Fibroblast of mammary gland (primary cell): ENCODE measurements at places on chromosomes 16 and 17.
A peak's percentile ranks its signal among the peaks of the same experiment; 100 is the strongest.

- peak; percentile 50 for DNase-seq
Measured at GRCh38 chr16:6643080-6643686, 689.5 kb upstream of the RBFOX1 start.

DNA sequence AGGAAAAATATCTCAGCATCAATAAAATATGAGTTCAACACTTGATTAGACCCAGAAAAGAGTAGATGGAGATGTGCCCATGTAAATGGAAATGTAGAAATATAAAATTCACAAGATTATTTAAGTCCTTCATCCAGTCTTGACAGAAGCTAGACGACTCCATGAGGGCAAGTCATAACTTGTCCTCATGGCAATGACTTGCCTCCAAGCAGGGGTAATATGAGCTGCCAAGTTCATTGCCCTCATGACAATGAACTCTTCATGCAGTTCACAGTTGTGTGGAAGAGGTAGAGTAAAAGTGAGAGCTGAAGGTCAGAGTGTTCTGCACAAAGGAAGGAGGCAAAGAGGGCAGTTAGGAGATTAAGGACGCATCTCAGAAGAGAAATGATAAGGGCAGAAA lies 22.3 kb downstream of the CDH11 start:
- no peak for DNase-seq

DNA sequence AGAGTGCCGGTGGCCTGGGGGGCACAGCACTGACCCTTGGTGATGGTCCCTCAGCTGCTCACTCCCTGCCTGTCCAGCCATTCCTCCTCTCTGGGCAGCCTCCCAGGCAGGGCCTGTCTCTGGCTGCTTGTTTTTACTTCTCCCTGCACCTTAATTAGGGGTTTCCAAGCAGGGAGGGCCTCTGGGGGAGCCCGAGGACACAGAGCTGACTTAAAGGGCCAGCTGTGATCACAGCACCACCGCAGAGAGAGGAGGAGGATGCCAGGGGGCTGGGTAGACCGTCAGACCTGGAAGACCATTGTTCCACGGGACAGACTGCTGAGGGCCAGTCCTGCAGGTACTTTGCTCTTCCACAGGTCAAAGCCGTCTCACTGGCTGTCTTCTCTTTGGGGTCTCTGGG lies 1.2 kb upstream of the DPH1 start:
- DNase-seq, result no peak

GRCh38 chr16:1068451-1068850 lies 4.1 kb upstream of the SSTR5 start:
- DNase-seq, result no peak

DNA sequence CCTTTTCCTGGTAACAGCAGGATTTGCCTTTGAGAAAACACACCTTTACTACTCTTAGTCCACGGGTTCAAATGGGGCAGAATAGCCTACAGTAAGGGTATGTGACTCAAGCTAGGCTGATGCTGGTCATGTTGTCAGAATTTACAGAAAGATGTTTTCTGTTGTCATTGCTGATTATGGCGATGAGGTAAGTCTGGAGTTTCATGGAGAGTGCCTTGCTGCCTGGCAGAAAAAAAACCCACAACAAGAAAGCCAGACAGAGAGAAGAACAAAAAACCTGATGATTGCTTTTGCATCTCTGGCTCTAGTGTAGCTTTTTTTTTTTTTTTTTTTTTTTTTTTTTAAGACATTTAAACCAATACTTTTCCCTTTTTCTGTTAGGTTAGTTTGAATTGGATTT lies 47.9 kb downstream of the SLC6A4 start:
- no peak for DNase-seq

DNA sequence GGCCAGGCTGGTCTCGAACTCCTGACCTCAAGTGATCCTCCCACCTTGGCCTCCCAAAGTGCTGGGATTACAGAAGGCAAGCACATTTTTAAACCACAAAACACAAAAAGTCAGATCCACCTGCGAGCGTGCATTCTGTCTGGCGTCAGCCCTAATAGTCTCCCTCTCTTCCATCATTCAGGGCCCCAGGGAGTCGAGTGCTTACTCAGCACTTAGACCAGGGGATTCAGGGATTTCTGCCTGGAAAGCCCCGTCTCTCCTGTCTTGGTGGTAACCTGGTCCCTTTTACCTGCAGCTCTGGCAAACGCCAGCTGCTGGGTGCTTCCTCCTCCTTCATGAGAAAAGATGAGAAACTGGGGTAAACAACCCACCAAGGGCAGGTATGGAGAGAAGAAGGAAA lies 443.1 kb downstream of the SOX9 start:
- no peak for DNase-seq

GRCh38 chr17:81037026-81037797 lies 2.3 kb downstream of the BAIAP2 start:
- no peak for DNase-seq

DNA sequence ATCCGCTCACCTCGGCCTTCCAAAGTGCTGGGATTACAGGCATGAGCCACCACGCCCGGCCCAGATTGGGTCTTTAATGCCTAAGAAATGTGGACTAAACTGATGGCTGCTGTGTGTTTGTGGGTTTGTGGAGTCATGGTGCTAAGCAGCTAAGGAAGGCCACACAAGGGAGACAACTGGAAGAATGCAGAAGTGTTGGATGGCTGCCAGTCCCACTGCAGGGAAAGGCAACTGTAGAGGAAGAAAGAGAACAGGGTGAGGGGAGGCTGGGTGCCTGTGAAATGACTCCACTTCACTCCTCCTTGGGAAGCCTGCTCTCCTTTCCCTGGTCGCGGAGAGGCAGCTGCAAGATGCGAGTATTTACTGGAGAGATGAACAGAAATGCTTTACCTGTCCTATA lies 23.5 kb upstream of the SIAH1 start:
- peak; percentile 57 for DNase-seq

- DNase-seq, result peak; percentile 46
Measured at GRCh38 chr16:64364894-64365293, 757.0 kb downstream of the CDH11 start.

DNA sequence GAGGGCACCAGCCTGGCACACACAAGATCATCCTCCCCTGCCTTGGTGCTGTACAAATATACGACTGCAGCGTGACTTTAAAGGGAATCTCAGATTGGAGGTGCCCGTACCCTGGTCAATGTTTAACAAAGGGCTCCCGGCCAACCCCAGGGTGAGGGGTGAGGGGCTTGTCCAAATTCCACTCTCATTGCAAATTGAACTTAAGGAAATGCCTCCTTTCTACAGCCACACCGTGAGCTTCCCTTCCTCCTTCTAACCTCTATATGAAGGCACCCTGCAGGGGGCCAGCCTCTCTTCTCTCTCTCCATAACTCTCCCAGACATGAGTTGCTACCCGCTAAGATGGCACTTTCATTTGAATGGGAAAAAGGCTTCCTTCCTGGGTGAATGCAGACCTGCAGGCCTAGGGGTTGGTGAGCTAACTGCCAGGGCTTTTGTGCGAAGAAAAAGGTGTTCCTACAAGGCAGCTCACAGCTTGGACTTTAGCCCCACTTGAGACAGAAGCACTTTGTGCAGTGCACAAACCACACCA lies 76.6 kb downstream of the IRF8 start:
- DNase-seq, result no peak

- DNase-seq, result no peak
Measured at GRCh38 chr17:42891539-42892152, 9.0 kb upstream of the G6PC1 start.

- DNase-seq, result no peak
Measured at GRCh38 chr17:1431631-1432104, 24.4 kb downstream of the CRK start.

DNA sequence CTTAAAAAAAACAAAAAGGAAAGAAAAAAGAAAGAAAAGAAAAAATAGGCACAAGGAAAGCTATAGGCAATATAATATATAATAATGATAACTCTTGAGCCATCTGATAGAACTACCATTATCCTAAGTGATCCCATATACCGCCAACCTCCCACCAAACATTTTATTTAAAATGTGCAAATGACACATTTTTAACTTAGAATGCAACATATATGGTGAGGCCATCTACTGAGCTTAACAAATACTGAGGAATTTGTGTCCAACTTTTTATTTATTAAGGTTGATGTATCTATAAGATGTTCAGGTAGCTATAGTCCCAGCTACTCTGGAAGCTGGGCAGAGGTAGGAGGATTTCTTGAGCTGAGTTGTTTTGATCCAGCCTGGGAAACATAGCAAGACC lies 14.4 kb upstream of the APPBP2 start:
- no peak for DNase-seq

- DNase-seq, result no peak
Measured at GRCh38 chr16:72015124-72015523, 6.6 kb downstream of the DHODH start.

- DNase-seq, result no peak
Measured at GRCh38 chr17:81952792-81953228, 5.8 kb upstream of the MYADML2 start.

- DNase-seq, result no peak
Measured at GRCh38 chr16:16071631-16072244, 122.3 kb downstream of the ABCC1 start.

DNA sequence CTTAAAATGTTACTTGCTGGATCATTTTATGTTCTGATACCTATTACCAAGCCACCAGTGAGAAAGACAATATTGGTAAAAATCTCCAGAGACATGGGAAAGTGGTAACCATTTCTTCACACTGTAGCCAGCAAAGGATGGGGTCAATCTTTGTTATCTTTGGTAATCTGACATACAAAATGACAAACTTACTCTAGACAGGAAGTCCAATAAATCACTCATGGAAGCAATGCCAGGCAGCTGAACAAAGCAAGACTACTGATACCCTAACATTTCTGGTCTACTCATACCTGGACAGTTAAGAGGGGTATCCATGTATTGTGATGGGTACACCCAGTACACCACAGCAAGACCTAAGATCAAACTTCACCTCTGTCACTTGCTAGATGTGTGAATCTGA lies 19.0 kb downstream of the GRB2 start:
- DNase-seq, result no peak

GRCh38 chr17:50986989-50987660 lies 121.0 kb upstream of the TOB1 start:
- peak; percentile 73 for DNase-seq

- no peak for DNase-seq
Measured at GRCh38 chr16:55663765-55664677, 8.2 kb downstream of the SLC6A2 start.

DNA sequence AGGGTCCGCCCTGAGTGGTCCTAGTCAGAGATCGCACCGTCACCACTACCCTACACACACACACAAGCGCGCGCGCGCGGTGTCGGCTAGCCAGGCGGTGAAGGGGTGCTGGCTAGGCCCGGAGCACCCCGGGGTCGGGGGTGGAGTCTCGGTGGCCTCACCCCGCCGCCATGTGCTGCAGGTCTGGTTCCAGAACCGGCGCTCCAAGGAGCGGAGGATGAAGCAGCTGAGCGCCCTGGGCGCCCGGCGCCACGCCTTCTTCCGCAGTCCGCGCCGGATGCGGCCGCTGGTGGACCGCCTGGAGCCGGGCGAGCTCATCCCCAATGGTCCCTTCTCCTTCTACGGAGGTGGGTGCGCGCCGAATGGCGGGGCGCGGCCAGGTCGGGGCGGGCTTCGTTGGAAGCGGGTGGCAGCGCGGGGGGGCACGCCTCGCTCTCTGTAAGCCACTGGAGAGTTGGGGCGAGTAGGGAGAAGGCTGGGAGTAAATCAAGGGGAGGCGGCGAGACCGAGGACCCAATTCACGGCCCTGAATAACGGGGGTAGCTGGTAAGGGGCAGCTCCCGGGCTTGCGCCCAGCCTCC lies 4.8 kb downstream of the LHX1 start:
- DNase-seq, result no peak

GRCh38 chr17:69820876-69821473 lies 254.1 kb upstream of the KCNJ16 start:
- DNase-seq, result no peak

DNA sequence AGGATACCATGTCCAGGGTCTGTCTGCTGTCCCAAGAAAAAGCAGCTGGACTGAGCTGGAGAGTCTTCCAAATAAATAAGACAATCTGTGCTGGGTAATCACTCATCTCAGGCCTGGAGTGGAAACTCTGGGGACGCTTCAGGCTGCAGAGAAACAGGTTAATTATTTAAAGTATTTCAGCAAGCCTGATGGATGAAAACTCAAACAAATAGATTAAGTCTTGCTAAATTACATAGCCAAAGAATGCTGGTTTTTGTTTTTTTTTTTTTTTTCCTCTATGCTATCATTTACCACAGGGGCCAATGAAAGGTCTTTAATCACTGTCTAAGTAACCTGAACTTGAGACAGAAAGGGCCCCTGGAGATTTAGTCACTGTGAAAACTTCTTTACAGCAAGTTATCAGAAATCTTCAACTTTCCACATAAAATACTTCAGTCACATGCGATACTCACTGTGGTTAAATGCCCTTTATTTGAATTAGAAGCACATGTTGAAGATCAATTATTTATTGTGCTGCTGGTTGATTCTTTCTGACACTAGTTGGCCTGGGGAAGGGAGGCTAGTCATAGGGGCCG lies 31.0 kb upstream of the KCNJ2 start:
- peak; percentile 68 for DNase-seq

- DNase-seq, result peak; percentile 17
Measured at GRCh38 chr16:72191551-72191950, 19.6 kb upstream of the PMFBP1 start.

DNA sequence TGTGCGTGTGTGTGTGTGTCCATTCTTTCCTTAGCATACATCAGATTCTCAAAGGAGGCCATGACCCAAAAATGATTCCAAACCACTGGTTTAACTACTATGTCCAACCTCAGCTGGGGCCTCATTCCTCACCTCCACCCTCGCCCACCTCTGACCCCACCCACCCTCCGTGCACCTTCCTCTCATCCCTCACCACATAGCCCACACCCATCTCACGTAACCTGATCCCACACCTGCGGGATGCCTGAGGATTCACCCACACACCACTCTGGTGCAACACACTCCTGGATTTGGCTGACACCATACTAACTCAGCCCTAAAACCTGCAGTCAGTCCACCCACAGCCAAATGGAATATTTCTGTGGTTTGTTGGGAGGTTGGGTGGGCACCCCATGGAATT lies 3.3 kb upstream of the CSNK2A2 start:
- DNase-seq, result no peak

DNA sequence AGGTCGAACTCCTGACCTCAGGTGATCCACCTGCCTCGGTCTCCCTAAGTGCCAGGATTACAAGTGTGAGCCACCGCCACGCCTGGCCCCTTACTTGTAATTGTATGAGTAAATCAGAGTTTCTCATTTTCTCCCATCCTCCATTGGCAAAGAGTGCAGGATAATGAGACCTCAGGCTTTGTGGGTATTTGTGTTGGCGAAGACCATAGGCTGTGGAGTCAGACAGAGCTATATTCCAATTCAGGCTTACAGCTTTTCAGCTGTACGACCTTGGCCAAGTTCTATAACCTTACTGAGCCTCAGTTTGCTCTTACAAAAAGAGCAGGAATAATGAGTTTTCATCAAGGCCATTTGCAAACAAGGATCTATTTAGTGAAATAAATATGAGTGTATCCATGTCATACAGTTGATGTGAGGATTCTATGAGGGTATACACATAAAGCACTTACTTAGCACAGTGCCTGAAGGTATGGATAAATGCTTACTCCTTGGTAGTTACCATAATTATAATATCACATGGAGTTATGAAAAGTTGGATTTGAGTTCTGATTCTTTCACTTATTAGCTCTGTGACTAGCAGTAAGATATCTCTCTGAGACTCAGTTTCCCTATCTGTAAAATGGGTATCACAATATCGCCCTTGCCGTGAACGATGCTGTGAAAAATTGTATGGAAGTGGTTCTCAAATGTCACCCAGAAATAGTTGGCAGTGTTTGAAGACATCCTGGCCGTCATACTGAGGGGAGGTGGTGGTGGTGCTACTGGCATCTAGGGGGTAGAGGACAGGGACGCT lies 25.6 kb upstream of the CPPED1 start:
- DNase-seq, result no peak
